Ecto neural progenitor cell (in vitro differentiated cells): ENCODE measurements at places on chromosomes 5 and 9.

GRCh38 chr9:124800306-124801259 lies 23.6 kb downstream of the OLFML2A start:
- DNase-seq = no peak

DNA sequence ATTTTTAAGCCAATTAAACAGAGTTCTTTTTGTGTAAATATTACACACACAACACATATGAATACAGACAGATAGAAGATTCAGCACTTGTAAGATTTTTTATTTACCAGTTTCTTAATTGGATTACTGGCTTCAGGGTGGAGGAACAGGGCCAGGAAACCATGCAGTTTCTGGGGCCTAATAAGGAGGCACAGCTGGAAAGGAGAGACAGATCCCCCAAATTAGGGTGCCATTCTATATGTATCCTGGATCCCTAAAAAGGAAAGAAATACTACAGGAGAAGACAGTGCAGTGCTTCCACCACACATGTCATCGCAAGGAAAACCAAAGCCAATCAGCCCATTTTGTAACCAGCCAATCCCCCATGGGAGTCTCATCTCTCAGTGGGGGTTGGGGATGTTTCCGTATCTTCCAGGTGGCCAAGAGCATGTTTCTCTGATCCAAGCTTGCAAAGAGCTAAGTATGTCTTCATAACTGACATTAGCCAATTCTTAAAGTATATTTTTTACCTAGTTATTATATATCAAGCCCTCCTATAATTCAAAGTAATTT lies 15.8 kb upstream of the ABO start:
- no peak for DNase-seq

DNA sequence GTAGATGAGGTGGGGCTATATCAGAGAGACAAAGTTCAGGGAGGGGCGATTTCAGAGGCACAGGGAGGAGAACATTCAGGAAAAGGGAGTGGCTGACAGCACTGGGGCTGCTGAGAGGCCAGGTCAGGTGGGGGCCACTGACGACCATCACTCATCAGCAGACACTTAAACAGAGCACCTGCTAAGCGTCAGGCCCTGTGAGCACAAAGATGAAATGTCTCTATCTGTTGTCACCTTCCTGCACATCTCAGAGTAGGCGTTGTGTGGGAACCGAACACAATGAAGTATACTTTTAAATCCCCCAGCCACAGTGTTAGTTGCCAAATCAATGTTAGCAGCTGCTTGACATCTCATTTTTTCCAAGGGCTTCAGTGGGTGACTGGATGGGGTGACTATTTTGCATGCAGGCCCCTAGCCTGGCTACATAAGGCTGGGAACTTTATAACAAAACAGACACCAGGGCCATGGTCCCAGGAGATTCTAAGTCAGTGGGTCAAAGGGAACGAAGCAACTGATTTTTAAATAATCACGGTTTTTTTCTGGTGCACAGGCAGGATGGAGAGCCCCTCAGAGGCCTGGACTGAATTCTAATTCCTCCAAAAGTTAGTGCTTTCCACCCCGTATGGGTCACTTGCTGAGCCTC lies 31.1 kb upstream of the ANKRD18A start:
- DNase-seq = no peak

GRCh38 chr5:93746406-93747056 lies 5.1 kb upstream of the POU5F2 start:
- no peak for DNase-seq

DNA sequence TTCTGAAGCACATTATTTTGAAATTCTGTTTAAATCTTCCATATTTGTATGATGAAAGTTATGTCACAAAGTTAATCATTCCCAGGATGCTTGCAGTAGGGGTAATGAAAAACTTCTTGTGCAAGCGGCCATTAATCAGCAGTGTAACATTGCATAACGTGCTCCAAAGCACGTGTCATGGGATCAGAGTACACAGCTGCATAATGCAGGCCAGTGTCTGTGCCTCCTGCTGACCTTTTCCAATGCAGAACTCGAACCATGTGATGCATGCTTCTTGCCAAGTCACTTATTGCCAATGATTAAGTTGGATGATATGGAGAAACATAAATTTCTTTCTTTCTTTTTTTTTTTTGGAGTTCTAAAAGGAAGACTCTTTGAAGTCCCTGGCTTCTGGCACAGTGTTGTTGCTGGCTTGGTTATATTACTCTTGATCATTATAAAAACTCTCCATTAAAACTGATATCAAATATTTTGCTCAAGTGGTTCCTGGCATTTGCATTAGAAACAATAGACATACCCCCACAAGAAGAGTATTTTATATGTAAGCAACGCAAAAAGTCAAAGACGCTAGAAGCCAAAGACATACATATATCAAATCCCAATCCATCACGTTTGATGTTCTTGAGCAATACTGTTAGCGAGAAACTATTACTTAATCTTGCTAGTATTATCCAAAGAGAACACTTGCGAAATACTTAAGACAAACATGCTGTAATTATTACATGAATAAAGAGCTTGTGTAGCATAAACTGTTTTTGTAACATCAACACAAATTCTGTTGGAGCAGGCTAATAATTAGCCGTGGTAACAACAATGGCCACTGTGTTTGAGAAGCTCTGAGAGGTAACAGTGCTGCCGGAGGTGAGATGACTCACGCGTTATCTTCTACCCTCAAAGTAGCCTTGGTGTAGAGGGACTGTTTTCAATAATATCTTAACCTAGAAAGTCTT lies 164.2 kb downstream of the AUH start:
- no peak for DNase-seq

DNA sequence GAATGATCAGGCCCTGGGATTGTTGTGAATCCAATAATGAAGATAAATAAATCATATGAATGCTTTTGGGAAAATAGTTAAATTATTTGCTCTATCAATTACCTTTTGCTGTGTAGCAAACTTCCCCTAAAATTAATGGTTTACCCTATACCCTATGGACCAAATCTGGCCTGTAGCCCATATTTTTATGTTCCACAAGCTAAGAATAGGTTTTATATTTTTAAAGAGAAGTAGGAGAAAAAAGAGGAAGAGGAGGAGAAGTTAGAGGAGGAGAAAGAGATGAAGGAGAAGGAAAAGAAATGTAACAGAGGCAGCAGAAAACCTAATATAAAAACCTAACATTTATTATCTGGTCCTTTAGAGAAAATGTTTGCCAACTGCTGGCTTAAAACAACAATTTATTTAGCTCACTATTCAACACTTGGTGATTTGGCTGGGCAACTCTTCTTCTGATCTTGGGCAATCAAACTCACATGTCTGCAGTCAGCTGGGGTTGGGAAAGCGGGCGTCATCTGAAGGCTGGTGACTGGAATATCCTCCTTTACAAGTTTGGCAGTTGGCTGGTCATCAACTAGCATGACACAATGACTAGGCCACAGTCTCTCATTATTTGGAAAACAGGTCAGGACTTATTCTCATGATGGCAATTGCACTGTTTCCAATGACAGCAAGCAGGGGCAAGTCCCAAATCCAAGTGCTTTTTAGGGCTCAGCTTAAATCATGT lies 522.9 kb downstream of the RASEF start:
- no peak for DNase-seq

DNA sequence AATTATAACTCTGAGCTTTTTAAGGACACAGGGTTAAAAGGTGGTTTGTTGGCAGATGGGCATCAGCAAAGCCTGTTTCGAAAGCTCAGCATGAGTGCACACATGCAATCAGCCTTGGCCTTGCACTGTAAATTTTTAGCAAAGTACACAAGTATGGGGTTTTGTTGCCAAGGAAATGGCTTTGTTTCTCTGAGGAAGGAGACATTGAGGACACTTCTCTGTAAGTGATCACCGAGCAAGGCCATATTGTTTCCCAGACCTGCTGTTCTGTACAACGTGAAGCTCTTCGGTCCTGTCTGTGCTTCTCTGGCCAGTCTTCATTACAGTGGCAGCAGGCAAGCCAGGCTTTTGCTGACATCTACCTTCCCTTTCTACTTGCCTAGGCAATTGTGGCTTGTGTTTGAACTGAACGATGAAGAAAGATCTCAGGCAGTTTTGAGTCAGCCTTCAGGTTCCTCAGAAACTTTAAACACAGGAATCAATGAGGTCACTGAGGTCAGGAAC lies 27.9 kb upstream of the GLRX start:
- DNase-seq = no peak
